ENCODE measurements at places on chromosomes 6 and 20.

- no peak for DNase-seq
These were observed 6.6 kb upstream of the BMP7 start for GRCh38 chr20:57272883-57273535.

DNA sequence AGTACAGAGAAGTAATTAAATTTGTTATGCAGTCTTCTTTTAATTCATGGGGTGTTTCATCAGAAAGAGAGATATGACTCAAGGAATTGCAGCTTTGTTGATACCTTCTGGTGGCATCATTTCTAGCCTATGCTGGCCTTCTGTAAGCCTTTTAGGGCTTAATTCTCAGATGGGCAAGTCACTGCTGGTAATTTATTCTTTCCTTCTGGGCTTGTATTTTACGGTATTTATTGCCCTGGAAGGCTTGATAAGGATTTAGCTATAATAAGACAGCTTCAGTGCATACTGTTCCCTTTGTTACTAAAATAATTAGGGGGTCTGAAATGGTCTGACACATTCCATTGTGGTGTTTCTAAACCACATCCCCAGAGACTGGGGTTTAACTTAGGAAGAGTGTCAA lies 57.9 kb upstream of the EMILIN3 start:
- DNase-seq = peak; percentile 33

DNA sequence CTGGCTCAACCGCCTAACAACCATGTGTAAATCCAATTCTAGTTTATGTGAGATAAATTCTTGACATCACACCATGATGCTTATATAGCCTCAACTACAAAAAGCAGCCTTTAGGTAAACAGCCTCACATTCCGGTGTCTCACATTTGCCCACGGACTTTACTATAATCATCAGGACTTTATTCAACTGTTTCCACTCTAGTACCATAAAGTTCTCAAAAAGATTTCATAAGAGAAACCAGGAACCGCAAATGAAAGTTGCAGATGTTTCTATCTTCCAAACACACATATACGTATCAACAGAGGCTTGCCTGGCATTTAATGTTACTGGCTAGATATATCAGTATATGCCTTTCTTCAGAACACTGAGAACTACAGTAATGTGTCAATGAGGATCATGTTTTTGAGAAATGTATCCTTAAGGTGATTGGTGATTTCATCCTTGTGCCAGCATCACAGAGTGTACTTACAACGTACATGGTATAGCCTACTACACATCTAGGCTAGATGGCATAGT lies 80.0 kb downstream of the EPB41L2 start:
- DNase-seq = no peak

DNA sequence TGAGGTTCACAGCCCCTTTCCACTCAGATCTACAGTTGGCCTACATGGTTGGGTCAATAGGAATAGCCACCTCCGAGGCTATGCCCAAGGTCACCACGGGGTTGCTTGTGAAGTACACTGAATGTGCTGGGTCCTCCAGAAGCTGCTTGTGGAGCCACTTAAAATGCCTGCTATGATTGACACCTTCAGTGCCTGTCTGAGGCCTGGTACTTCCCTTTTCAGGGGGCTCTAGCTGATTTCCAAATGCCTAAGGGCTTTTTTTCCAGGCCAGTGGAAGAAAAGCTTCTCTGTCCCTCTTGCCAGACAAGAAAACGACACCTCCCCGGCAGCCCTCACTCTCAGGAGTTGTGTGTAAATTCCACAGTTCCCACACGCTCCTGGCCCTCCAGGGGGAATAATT lies 6.3 kb upstream of the NXT1 start:
- no peak for DNase-seq

GRCh38 chr20:14235355-14235754 lies 102.1 kb downstream of the FLRT3 start:
- peak; percentile 68 for DNase-seq

DNA sequence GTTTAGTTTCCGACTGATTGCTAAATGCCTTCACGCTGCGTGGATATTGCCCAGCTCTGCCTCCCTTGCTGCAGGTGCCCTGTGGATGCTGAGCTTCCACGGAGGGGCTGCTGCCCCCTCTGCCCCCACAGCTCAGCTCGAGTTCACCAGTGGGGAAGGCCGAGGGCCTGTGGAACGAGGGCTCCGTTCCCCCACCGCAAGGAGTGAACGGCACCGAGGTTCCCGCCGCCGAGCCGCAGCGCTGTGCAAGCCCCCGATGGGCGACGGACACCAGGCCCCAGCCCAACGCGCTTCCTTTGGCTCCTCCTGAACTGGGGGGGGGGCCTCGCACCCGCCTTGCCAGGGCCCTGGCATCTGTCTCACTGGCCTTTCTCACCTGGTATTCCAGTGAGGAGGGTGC lies 17.7 kb downstream of the DLL1 start:
- DNase-seq = no peak

DNA sequence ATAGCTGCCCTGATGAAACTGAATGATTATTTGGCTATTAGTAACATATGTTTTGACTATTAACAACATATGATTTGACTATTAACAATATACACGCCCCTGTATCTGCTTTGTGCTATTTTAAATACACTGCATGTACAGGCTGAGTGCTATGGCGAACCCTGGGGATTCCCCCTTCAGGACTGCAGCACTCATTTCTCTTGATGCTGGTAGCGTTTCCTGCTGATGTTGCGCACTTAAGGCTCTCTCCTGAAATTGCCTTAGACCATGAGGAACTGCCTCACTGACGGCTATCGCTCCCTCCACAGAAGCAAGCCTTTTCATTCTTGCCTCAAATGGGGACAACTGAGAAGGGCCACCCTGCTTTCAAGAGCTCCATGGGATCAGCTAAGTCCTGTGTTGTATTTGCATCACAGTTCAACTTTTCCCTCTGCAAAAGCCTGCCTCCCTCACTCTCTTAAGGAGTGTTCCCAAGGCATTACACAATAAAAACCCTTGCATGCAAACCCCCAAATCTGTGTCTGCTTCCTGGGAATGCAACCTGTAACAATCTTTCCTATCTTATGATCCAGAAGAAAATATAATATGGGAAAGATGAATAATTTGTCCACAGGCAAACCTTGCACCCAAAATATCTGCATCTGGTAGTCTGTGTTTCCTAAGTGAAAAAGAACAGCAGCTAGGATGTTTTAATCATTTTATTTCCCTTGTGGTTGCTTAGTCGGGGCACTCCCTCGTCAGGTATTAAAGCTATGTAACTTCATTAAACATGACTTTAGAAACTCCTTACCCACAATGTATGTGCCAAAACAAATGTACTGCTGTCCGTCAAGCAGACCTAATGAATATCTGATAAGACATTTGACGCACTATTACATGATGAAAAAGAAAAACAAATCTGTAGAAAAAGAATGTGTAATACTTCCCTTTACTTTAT lies 456.4 kb downstream of the COL12A1 start:
- DNase-seq = peak; percentile 55

DNA sequence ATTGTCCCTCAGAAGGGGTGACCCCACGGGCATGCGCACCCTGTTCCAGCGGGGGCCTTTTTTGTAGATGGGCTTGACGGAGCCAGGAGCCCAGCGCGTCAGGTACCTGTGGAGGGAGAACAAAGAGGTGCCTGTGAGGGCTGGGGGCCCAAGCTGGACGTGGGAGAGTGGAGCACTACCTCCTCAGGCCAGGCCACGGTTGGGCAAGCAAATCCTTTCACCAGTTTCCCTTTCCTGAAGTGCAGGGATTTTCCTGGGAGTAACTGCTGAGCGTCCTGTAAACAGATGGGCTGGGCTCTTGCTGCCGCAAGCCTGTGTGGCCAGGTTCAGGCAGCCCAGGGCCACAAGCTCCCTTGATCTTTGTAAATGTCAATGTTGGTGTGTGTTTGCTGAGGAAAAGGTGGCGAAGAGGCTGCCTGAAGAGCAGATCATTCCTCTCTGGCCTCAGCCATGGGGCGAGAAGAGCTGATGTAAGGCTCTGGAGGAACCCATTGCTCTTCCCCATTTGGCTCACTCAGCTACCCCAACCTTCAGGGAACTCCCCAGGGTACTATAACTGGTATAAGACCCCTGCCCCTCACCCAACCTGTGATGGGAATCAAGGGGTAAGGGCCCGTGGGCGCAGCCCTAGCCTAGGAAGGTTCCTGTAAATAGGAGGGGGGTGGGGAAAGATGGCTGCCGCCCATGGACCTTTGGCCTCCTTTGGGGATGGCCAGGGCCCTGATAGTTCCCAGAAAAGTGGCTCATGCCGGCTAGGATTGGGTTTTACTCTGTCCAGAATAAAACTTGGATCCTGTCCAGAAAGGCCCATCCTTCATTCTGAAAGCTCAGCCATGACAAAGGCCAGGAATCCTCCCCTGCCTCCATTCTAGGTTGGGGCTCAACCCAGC lies 15.5 kb downstream of the MRPS18A start:
- no peak for DNase-seq

DNA sequence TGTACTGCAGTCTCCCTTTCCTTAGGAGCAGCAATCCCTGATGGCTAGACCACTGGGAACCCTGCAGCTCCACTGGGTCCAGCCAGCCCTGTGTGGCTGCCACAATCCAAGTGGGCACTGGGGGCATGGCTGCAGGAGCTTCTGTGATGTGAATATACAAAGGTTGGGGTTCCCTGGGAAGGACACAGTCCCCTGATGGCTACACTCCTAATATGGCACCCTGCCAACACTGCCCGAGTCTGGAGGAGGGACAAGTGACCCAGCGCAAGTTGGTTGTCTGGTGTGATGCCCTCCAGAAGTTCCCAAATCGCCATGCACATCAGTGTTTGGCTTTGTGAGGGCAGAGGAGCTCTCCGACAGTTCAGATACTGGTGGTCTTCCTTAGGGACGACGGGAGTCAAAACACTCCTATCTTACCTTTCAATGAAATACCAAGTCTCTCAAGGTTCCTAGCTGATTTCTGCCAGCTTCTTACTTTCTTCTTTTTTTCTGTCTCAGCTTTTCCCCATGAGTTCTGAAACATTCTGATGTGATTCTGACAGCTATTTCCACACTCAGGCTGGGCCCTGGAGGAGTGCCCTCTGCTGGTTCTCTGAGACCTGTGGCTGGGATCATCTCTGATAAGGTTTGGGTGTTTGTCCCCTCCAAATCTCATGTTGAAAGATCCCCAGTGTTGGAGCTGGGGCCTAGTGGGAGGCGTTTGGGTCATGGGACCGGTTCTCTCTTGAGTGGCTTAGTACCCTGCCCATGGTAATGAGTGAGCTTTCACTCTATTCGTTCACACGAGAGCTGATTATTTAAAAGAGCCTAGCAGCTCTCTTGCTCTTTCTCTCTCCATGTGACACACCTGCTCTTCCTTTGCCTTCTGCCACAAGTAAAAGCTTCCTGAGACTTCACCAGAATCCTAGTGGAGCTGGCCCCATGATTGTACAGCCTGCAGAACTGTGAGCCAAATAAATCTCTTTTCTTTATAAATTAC lies 15.5 kb upstream of the ZFP57 start:
- no peak for DNase-seq

DNA sequence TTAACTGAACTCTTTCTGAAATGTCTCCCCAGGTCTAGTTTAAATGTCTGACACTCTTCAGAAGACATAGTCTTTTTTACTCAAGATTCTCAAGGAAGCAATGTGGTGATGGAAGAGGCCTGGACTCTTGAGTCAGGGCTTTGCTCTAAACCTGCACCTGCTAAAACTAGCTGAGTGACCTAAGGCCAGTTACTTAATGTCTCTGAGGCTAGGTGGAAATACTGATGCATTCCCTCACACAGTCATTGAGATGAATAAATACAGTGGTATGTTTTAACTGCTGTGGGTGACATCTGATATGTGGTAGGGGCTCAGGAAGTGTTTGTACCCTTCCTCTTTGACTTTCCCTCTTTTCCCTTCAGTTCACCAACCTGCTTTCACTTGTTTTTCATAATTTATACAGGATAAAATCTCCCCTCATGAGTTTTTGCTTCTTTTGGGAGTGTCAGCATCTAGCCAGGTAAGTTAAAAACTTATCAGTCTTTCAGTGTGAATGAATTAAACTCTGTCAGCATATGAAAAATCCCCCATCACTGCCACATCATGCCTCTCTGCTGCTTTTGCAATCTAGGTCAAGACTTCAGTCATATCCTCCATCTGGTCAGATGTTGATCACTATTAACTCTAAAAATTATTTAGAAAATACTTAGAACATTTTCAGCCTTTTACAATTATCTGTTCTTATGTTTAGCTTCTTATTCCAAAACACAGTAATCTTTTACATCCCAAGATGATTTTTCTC lies 178.7 kb upstream of the TNFAIP3 start:
- no peak for DNase-seq

- DNase-seq = no peak
These were observed 309.1 kb downstream of the LMBRD1 start for GRCh38 chr6:69487688-69488087.

GRCh38 chr6:111628142-111628850 lies 22.6 kb upstream of the TRAF3IP2 start:
- DNase-seq = peak; percentile 75

DNA sequence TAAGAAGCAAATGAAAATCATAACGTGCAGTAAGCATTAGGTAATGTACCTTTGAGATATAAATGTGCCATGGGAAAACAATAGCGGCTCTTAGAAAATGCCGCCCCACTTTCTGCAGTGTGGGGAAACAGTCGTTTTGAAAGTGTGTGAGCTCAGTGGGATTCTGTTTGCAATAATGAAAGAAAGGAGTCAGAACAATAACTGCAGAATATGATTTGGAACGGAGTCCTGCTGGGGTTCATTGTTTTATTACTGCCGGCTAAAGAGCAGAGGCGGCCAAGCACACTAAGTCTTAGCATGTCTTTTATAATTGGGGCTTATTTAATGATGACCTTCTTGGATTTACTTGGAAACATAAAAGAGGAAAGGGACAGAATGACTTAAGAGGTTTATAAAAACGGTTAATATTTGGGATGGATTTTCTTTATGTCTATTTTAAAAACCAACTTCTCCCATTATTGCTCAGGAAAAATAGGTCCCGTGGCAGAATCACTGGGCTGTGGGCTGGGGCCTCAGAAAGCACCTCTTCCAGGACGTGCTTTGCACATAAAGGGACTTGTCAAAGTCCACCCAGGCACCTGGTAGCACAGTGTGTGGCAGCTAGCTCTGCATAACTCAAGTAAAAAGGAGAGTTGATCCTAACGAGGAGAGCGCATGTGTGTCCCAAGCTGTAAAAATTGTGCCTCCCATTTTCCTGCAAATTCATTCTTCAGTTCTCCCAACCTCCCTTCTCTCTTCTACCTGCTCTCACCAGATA lies 44.0 kb upstream of the SLC22A16 start:
- no peak for DNase-seq

DNA sequence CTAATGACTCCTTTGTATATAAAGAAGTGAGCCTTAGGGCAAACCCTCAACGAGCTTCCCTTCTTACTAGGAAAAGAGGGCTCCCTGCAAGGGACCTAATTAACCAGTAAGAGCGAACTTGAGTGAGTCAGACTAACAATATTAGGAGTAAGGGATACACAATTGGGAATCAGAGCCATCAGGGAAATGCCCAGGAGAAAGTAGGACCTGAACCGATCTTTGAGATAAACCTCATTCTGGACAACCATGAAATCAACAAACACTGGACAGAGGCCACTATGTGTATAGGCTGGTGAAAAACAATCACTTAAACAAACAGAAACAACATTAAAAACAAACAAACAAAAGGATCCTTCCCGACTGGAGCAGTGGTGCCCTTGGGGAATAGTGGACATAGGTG lies 120.8 kb downstream of the EDN1 start:
- DNase-seq = no peak

GRCh38 chr6:15426395-15426794 lies 180.5 kb downstream of the JARID2 start:
- DNase-seq = no peak

- no peak for DNase-seq
These were observed 136.1 kb downstream of the SLC24A3 start for GRCh38 chr20:19348582-19348981.

Data from fibroblast of skin of scalp (primary cell).